ENCODE measurements at places on chromosomes 12 and 14. TPM values are rescaled to one million over a fixed set of nuclear protein-coding genes. Genes with fewer than 3 reads are reported as not detected.

DNA sequence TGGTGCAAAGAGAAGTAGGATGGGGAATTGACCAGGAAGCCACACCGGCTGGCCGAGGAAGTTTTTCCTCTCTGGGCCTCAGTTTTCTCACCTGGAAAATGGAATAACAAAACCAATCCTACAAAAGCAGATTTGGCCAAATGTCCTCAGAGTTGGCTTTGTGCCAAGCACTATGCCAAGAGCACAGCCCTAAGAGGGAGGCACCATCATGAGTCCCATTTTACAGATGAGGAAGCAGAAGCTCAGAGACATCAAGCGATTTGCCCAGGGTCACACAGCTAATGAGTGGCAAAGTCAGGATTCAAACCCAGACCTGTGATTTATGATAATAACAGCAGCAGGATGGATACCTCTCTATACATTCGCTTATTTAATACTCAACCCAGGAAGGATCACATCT, 27.3 kb downstream of the RASAL1 start:
- DNase-seq, result no peak

DNA sequence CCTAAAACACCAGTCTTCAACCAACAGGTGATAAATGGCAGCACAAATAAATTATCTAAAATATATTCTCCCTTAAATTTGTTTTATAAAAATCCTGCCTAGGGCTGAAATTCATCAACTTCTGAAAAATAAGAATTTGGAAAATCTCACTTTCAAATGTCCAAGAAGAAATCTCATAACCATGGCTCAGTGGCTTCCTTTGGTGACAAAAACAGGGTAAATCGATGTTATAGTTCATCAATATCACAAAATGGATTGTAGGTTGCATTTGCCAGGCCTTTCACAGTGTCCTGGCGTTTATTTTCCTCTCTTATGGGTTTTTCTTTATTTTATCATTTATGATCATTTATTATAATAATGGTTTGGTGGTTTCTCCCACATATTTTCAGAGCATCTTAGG, 103.0 kb downstream of the PTGER2 start:
- DNase-seq, result no peak

- DNase-seq, result no peak
Measured at GRCh38 chr14:73634011-73634833, 10.6 kb upstream of the DNAL1 start.

DNA sequence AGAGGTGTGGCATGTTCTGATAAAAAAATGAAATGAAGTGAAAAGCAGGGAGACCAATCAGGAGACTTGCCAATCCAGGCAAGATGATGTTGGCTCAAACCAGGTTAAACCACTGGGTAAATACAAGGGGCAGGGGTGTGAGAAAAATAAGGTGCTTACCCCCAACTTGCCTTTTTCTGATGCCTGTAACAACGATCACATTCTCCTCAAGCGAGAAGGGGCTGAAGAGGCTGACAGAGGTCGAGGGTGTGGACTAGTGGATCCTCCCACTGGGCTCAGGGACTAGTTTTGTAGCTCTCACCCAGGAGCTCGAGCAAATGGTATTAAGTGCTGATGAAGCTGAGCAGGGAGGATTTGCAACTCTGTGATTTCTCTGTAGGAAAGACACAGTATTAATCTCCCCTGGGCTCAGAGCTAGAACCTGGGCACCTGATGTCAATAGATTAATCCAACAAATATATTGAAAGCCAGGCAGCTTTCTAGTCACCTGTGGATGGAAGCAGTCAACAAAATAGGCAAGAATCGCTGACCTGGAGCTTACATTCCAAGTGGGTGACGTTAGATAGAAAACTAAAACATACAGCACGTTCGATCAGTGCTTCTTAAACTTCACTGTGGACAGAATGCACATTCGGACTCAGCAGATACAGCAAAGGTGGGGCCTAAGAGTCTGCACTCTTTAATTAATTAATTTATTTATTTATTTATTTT, 15.2 kb upstream of the EAPP start:
- no peak for DNase-seq

- no peak for DNase-seq
Measured at GRCh38 chr14:56379956-56380355, 199.6 kb upstream of the TMEM260 start.

Gene FLVCR2
- total RNA-seq, result 8.1 TPM

DNA sequence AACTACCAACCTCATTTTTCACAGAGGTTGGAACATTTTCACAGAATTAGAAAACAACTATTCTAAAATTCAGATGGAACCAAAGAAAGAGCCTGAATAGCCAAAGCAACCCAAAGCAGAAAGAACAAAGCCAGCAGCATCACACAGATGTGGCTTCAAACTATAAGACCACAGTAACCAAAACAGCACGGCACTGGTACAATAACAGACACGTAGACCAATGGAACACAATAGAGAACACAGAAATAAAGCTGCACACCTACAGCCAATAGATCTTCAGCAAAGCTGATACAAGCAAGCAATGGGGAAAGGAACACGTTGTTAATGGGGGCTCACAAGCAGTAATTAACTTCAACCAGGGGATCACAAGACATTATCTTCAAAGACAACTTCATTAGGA, 87.8 kb upstream of the FERMT2 start:
- no peak for DNase-seq

DNA sequence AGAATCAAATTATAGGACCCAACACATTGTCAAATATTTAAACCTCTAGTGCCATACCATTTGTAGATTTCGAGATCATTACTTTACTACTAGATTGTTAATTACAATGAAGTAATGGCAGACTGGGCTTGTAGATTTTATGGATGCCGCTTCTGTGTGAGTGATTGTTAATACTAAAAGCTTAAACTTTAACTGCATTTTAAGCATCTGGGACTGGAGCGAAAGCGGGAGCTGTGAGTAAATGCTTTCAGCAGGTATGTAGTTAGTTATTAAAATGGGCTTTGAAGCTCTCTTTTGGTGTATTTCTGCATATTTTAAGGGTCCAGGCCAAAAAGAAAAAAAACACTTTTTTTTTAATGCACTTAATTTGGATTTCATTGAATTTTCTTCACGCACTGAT, 519.3 kb downstream of the MED13L start:
- no peak for DNase-seq

GRCh38 chr12:126483145-126484068, 1418.2 kb downstream of the AACS start:
- DNase-seq, result no peak

Gene OAS2
- total RNA-seq, result 45.3 TPM

Gene NIN
- 71.6 TPM for total RNA-seq

DNA sequence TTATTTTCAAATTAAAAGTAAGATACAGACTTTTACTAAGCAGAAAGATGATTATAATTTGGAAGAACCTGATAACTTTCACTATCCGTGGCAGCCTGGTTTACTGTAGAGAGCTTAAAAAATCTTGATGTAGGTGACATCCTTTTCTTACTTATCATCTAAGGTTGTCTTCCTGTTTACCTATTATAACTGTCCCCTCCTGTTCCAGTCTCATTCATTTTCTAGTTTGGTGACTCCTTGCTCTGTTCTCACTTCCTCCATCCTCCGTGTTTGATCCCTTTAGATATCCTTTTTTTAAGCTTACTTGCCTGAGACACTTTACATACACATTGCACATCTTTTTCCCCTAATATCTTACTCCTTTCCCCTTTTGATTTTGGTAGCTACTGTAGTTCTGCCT, 27.5 kb downstream of the CCDC91 start:
- no peak for DNase-seq

DNA sequence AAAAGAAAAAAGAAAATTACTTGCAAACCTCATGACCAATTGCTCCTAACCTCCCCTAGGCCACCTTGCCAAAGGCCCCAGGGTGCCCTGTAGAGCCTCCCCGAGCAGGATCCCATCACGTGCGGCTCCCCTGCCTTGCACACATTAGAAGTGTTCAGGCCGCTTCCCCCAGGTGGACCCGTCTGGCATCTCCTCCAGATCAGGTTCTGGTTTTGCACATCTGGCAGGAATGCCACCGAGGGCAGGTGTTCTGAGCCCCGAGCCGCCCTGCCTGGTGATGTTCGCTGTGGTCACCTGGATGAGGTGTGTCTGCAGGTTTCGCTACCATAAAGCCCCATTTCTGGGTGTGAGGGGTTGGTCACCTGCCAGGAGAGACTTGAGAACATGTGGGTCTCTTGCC, 19.3 kb downstream of the MMP17 start:
- DNase-seq, result no peak

GRCh38 chr14:24123424-24124417, 6.7 kb upstream of the FITM1 start:
- DNase-seq, result no peak

GRCh38 chr12:10331642-10332239, 24.1 kb downstream of the KLRD1 start:
- no peak for DNase-seq

- no peak for DNase-seq
Measured at GRCh38 chr14:81408595-81408994, 8.5 kb upstream of the STON2 start.

GRCh38 chr12:53048780-53049401, 974 bp upstream of the TNS2 start:
- DNase-seq, result no peak

DNA sequence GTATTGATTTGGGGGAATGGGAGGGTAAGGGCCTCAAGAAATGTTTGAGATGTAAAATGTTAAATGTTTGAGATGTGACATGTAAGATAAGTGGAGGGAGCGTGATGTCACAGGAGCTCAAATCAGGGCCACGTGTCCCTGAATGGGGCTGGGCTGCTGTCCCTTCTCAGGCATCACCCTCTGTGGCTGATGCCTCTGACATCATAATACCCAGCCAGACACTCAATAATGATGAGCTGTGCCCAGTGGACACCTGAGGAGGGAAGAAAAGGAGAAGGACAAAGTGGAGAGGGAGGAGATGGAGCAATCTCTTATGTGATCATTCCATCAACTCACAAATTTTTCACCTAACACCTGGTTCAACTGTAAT, 120.8 kb downstream of the SAMD4A start:
- no peak for DNase-seq

GRCh38 chr14:74954947-74955228, 509 bp downstream of the PGF start:
- DNase-seq, result no peak

DNA sequence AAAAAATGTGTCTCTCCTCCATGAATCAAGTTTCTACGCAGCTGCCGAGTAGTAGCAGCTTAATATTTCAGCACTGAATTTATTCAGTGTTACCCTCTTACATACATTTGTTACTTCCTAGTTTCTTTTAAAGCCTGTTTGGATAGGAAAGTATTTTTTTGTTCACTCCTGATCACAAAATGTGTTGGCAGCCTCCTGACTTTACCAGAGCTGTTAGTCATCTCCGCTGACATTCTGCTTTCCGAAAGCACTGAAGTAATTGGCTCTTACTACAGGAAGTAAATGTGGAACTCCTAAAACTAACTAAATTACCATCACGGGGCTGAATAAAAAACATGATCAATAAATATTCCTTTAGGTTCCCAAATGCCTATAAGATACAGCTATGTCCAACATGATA, 225.5 kb downstream of the EPS8 start:
- DNase-seq, result no peak

DNA sequence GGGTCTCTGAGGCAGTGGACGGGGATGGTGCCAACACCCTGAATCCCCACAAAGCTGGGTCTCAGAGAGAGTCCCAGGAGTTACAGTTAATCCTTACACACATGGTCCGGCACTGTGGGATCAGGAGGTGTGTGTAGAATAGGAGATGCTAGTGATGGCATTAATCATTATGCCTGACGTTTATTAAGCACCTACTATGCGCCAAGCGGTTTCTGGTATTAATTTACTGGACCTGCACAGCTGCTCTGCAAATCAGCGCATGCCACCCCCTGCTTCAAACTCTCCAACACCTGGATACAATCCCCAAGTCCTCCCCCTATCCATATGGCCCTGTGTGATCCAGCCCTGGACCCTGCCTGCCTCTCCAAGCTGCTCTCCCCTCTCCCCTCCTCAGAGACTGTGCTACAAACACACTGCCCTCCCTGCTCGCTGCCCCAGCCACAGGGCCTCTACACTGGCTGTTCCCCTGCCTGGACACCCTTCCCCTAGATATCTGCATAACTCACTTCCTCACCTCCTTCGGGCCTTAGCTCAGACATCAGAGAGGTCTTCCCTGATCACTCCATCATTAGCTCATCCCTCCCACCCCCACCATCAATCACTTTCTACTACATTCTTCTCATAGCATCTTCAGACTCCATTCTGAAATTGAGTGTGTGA, 86.0 kb downstream of the RFLNA start:
- no peak for DNase-seq

- no peak for DNase-seq
Measured at GRCh38 chr12:1913377-1914113, 4.9 kb downstream of the CACNA2D4 start.

- no peak for DNase-seq
Measured at GRCh38 chr14:103544388-103545218, 15.6 kb downstream of the TRMT61A start.

DNA sequence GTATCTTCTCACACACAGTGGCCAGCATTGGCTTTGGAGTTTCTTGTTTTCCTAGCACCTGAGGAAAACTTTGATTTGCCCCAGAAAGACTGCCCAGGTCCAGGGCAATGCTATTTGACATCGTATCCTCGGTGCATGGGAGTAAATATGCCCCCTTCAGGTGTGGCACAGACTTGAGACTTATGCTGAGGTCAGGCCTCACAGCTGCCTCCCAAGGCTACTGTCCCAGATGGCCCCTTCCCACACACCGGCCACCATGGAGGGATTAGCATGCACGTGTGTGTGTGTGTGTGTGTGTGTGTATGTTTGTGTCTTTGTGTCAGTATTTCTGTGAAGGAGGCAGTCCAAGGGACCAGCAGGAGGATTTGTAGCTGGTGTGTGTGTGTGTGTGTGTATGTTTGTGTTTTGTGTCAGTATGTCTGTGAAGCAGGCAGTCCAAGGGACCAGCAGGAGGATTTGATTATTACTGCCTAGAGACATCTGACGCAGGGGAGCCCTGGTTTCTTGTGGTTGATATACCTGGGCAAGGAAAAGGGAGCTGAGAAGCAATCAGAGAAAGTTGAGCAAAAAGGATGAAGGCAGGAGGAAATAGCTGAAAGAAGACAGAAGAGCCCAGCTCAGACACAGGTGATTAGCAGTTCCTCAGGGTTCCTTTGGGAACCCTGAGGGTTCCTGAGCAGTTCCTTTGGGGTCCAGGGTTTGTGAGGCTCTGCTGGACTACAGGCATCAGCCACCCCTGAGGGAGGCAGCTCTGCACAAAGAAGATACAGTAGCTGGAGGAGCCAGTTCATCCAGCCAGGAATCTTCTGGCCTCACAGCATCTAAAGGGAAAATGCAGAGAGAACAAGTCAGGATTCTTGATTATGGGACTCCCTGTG, 42.2 kb downstream of the COX16 start:
- no peak for DNase-seq
